ENCODE measurements at places on chromosomes 5 and 9.

DNA sequence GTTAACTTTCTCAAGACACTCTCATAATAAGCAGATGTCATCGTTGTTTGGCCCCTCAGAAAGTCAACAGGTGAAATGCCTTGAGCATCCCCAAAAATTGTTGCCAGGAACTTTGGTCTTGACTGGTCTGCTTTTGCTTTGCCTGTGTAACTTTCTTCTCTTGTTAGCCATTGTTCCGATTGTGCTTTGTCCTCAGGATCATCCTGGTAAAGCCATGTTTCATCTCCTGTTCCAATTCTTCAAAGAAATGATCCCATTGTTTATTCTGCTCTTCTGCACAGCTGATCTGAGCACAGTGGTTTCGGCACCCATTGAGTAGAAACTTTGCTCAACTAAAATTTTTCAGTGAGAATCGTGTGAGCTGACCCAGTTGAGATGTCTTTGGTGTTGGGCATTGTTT lies 8.1 kb upstream of the ZBED3 start:
- no peaks in the 10 kb centered on the region for H3K36me3 ChIP-seq
- no peak overlapping the region for H3K4me3 ChIP-seq
- no peaks in the 10 kb centered on the region for H3K27me3 ChIP-seq
- H3K27ac ChIP-seq: no peak overlapping the region
- DNase-seq: no peak

- H3K27me3 ChIP-seq: no peaks in the 10 kb centered on the region
- H3K27ac ChIP-seq: no peak overlapping the region
- H3K4me3 ChIP-seq: no peak overlapping the region
- H3K36me3 ChIP-seq: peaks cover 2% of the 10 kb centered on the region
- peaks cover 64% of the 10 kb centered on the region for H3K4me1 ChIP-seq
Observed at GRCh38 chr9:94874316-94874715, 147.8 kb downstream of the AOPEP start.

- peaks cover 5% of the 10 kb centered on the region for H3K4me1 ChIP-seq
- no peaks in the 10 kb centered on the region for H3K36me3 ChIP-seq
- H3K27me3 ChIP-seq: peaks cover 15% of the 10 kb centered on the region
Observed at GRCh38 chr5:77015938-77016569, 14.2 kb upstream of the AGGF1 start.

GRCh38 chr9:71663216-71663615 lies 105.1 kb downstream of the CEMIP2 start:
- H3K4me3 ChIP-seq: no peak overlapping the region
- H3K36me3 ChIP-seq: no peaks in the 10 kb centered on the region
- no peaks in the 10 kb centered on the region for H3K4me1 ChIP-seq
- no peaks in the 10 kb centered on the region for H3K27me3 ChIP-seq
- no peak for DNase-seq
- H3K27ac ChIP-seq: no peak overlapping the region

DNA sequence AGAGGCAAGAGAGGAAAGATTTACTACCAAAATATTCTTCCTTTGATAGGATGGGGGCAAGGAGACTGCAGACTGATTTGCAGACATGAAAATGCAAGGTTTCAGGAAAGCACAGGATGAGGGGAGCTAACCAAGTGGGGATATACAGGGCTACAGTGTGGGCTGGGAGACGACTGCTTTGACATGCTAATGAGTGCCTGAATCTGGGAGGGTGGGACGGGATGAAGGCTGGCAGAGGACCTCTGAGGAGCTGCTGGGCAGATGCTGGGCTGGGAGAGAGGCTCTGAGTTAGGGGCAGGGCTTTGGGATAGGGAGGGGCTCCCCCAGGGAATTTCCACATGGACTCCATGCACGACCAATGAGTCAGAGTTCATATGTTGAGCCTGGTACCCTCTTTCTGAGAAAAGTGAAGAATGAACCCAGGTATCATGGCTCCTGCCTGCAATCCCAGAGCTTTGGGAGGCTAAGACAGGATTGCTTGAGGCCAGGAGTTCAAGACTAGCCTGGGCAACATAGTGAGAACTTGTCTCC lies 4.9 kb upstream of the CPLX2 start:
- DNase-seq: no peak
- H3K4me1 ChIP-seq: no peaks in the 10 kb centered on the region
- H3K36me3 ChIP-seq: no peaks in the 10 kb centered on the region
- no peak overlapping the region for H3K27ac ChIP-seq
- no peak overlapping the region for H3K4me3 ChIP-seq

DNA sequence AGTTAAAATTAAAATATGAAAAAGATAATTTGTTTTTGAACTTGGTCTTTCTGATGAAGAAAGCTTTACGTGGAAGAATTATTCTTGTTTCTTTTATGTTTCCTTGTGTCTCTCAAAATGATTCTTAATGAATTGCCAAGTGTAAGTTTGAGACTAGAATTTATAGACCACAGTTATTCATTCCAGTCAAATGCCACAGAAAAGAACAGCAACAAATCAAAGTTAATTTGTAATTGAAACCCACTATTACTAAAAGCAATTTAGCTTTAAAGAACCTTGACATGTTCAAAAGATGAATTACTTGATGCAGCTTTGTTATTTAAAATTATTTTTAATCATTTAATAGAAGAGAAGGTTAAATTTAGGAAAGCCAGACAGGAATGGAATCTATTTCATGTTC lies 1277.7 kb upstream of the NUDT12 start:
- H3K27ac ChIP-seq: no peak overlapping the region
- no peaks in the 10 kb centered on the region for H3K36me3 ChIP-seq
- no peak overlapping the region for H3K4me3 ChIP-seq
- no peaks in the 10 kb centered on the region for H3K27me3 ChIP-seq
- H3K4me1 ChIP-seq: no peaks in the 10 kb centered on the region

GRCh38 chr9:31808766-31809165 lies 575.7 kb upstream of the ACO1 start:
- H3K36me3 ChIP-seq: no peaks in the 10 kb centered on the region
- no peaks in the 10 kb centered on the region for H3K4me1 ChIP-seq
- no peak overlapping the region for H3K27ac ChIP-seq
- peaks cover 30% of the 10 kb centered on the region for H3K27me3 ChIP-seq

- no peaks in the 10 kb centered on the region for H3K27me3 ChIP-seq
- DNase-seq: no peak
- H3K36me3 ChIP-seq: no peaks in the 10 kb centered on the region
- no peak overlapping the region for H3K27ac ChIP-seq
Observed at GRCh38 chr5:131081913-131082488, 83.1 kb downstream of the HINT1 start.

- peaks cover 24% of the 10 kb centered on the region for H3K27me3 ChIP-seq
- H3K4me1 ChIP-seq: peaks cover 16% of the 10 kb centered on the region
- H3K27ac ChIP-seq: no peak overlapping the region
Observed at GRCh38 chr9:2241461-2241835, 226.3 kb downstream of the SMARCA2 start.

DNA sequence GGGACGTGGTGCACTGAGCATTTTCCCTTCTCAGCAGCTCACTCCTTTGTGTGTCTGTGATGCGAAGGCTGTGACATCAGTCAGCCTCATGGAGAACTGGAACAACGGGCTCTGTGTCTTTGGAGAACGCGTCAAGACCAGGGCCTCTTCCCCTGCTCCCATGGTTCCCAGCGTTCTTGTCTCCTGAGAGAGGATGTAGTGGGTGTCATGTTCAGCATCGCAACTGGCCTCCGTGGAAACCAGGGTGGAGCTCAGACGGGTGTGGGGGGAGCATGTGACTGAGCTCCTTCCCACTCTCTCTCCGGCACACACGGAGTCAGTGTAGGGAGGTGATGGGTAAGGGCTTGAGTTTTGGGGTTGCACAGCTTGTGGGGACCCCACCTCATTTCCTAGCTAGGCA lies 59.7 kb downstream of the TENT4A start:
- peaks cover 20% of the 10 kb centered on the region for H3K27me3 ChIP-seq
- no peak overlapping the region for H3K27ac ChIP-seq
- no peak for DNase-seq
- no peaks in the 10 kb centered on the region for H3K36me3 ChIP-seq
- no peak overlapping the region for H3K4me3 ChIP-seq
- H3K4me1 ChIP-seq: peaks cover 8% of the 10 kb centered on the region

DNA sequence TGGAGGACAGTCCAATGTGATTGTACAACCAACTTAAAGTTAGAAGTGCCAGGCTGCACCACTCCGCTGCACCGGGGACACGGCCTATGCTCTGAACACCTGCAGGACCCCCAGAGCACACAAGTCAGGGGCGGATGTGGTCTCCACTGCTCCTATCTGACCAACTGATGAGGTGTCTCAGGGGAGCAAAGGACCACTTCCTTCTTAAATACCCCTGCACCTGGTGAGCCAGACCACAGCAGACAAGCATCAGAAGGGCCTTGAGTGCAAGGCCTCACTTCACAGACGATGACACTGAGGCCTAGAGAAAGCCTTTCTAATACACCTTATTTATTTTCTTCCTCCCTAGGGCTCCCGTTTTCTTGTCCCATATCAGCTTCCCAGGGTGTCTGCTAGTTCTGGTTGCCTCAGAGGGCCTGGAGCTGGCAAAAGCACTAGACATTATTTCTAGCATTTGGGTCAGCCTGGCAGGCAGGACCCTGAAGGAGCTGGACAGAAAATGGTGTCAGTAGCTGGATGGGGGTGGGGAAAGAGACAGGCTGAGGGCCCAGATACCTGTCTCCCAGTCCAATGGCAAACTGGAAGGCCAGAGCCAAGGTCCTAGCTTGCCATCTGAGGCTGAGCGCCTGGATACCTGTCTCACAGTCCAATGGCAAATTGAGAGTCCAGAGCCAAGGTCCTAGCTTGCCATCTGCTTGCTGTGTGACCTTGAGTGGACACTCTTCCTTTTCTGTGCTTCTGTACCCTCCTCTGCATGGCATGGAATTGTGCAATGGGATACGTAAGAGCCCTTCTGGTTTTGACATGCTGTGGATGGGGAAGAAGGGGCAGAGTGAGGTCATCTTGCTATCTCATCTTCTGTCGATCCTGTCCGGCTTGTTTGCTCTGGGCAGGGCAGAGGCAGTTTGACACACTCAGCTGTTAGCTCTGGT lies 9.0 kb downstream of the CCDC69 start:
- H3K27ac ChIP-seq: peak overlapping the region; percentile 97
- peaks cover 88% of the 10 kb centered on the region for H3K4me1 ChIP-seq
- peaks cover 63% of the 10 kb centered on the region for H3K36me3 ChIP-seq
- H3K27me3 ChIP-seq: no peaks in the 10 kb centered on the region

DNA sequence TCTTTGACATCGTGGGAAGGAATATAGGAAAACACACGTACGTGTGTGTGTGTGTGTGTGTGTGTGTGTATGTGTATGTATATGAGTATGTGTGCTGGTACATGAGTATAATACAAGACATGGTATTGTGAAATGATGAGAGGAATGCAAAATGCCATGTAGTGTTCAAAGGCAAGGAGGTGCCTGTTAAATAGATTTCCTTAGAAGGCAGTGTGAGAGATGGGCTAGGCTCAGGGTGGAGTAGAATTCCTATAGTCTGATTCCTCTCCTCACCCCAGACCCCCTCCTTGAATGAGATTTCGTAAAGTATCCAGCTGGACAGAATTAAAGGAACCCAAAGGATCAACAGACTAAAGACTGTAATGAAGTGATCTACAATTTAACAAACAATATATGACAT lies 11.1 kb downstream of the GPR21 start:
- H3K27ac ChIP-seq: no peak overlapping the region
- H3K27me3 ChIP-seq: no peaks in the 10 kb centered on the region
- H3K36me3 ChIP-seq: peaks cover 35% of the 10 kb centered on the region
- no peak overlapping the region for H3K4me3 ChIP-seq

- no peaks in the 10 kb centered on the region for H3K27me3 ChIP-seq
- no peaks in the 10 kb centered on the region for H3K4me1 ChIP-seq
- no peak overlapping the region for H3K27ac ChIP-seq
- H3K4me3 ChIP-seq: no peak overlapping the region
Observed at GRCh38 chr5:17713301-17713700, 79.0 kb downstream of the TAF11L14 start.

- H3K4me1 ChIP-seq: peaks cover 65% of the 10 kb centered on the region
- H3K4me3 ChIP-seq: peak overlapping the region; percentile 68
- DNase-seq: peak; percentile 81
- no peaks in the 10 kb centered on the region for H3K36me3 ChIP-seq
- H3K27me3 ChIP-seq: no peaks in the 10 kb centered on the region
Observed at GRCh38 chr9:113511856-113512761, 48.6 kb downstream of the RGS3 start.

- peaks cover 33% of the 10 kb centered on the region for H3K27me3 ChIP-seq
- no peak overlapping the region for H3K27ac ChIP-seq
- H3K4me1 ChIP-seq: no peaks in the 10 kb centered on the region
- no peaks in the 10 kb centered on the region for H3K36me3 ChIP-seq
- no peak for DNase-seq
Observed at GRCh38 chr5:137357436-137357835, 141.7 kb downstream of the SPOCK1 start.

DNA sequence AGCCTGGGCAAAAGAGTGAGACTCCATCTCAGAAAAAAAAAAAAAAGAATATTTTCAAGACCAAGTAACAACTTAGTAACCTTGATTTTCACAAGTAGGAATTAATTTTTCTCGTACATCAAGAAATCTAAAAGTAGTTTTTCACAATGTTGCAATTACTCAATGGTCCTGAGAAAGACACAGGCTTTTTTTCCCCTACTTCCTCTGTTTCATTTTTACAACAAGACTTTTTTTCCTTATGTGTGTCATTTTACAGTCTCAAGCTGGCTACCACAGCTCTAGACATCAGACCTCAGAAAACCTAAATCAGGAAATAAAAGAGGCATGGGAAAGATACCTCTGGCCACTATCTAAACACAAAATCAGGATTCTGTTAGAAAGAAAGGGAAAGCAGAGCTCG lies 45.9 kb downstream of the WDR36 start:
- no peak overlapping the region for H3K27ac ChIP-seq
- DNase-seq: no peak
- peaks cover 2% of the 10 kb centered on the region for H3K4me1 ChIP-seq
- H3K27me3 ChIP-seq: no peaks in the 10 kb centered on the region
- no peaks in the 10 kb centered on the region for H3K36me3 ChIP-seq
- H3K4me3 ChIP-seq: no peak overlapping the region

DNA sequence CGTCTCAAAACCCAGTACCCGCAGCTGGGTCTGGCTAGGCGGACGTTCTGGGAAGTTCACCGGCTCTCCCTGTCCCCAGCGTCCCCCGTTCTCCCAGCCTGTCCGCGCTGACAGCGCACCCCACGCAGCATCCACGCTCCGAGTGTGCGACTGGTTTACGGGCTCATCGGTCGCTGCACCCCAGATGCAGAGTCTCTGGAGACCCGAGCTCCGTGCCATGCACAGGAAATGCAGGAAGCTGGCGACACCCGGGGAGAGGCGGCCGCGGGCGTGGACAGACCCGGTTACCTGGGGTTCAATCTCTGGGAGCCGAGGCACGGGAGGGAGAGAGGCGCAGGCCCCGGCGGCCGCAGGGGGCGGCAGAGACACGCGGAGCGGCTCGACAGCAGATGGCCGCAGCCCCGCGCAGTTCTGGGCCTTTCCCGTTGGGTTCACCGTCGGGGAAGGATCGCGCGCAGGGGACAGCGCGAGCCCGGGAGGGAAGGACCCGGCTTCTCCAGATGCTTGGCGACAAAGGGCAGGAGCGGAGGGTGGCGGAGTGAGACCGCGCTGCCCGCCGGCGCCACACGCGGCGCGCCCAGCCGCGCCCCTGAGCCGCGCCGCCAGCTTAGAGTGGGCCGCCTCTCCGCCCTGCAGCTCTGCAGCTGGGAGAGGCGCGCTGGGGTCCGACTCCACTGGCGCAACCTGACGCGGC lies 558 bp downstream of the SHROOM1 start:
- H3K27ac ChIP-seq: peak overlapping the region; percentile 67
- no peaks in the 10 kb centered on the region for H3K36me3 ChIP-seq
- H3K4me1 ChIP-seq: peaks cover 18% of the 10 kb centered on the region
- DNase-seq: peak; percentile 84
- peaks cover 61% of the 10 kb centered on the region for H3K27me3 ChIP-seq
- H3K4me3 ChIP-seq: peak overlapping the region; percentile 81
